ENCODE measurements at places on chromosomes 5 and 9.

DNA sequence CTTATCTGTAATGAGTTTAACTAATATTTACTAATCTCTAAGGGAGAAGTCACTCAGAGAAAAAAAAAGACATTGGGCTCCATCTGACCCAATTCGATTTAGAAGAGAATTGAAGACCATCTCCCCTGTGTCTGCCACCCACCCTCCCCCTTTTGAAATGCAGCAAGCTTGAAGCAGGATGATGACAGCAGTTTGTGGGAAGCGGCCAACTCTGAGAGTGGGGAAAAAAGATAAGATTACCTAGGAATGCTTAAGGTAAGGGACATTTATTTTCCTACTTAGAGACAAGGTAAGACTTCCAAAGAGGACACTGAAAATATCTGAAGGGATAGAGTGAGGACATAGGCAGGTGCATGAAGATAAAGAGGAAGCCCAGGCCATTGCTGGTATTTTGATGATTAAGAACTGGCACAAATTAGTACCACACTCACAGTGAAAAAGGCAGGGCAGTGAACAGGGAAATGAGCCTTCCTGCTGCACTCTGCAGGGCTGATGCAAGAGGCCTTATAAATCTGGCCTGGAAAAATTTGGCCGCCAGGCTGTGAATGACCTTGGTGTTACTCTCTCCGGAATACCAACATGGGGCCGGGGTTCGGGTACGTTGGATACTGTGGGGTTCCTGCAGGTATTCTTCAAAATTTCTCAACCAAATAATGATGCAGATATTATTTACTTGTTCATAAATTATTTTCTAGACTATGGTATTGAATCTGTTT is 42.3 kb downstream of the HTR1A start:
- no peak for DNase-seq

- DNase-seq: no peak
These were observed 379.5 kb downstream of the CDH18 start for GRCh38 chr5:19608444-19609002.

GRCh38 chr5:133801955-133802751 is 166.3 kb downstream of the C5orf15 start:
- no peak for DNase-seq

DNA sequence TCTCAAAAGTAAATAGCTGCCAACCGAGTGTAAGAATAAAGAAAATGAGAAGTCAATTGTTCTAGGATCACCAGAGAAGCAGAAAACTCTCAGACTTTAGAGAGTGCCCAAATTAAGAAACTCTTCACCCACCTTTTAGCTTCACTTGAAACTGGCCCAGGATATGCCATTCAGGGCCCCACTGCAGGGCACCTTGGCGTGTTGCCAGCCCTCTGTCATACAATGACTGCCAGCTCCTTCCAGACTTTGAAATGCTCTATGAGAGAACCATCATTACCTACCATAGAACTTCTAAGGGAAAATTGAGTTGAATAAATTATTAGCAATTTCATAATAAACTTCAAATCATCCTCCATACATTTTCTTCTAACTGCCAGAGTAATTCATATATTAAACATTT is 240.5 kb downstream of the CETN3 start:
- DNase-seq: no peak

DNA sequence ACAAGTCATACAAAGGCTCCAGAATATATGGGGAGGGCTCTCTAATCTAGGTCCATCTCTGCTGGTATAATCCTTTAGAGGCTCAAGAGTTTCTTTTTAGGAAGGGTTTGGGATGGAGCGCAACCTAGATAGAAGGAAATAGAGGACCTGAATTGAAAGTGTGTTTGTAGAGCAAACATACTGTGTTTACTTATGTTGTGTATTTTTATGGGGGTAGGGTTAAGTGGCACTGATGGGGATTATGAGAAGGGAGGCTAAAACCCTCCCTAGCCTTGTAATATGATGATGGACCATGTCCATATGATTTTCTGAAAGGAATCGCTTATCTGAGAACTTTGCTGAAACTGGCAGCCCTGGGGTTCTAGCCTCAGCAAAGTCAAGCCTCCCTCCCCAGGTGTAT is 4.4 kb upstream of the ELL2 start:
- no peak for DNase-seq

DNA sequence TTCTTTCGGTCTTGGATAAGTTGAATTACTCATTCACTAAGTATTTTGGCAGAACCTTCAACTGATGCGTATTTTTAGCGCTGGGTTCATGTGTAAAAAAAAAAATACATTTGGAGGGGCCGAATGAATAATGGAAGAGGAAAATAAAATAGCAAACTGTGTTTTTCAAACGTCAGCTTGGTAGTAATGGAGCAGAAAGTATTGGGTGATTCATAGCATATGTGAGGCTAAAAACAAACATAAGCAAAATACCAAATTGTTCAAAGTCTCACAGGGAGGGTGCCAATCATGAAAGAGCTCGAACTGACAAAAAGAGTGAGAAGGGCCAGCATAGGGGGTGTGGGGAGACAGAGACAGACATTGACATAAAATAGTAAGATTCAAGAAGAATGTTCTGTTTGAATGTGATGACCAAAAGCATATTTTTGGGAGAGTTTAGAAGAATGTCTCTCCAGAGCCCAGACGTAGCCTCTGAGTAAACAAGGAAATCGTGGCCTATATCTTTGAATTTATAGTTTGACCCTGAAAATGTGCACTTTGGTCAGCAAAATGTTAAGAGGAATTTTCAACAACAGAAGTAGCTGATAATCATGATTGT is 174.9 kb upstream of the HMHB1 start:
- DNase-seq: no peak

DNA sequence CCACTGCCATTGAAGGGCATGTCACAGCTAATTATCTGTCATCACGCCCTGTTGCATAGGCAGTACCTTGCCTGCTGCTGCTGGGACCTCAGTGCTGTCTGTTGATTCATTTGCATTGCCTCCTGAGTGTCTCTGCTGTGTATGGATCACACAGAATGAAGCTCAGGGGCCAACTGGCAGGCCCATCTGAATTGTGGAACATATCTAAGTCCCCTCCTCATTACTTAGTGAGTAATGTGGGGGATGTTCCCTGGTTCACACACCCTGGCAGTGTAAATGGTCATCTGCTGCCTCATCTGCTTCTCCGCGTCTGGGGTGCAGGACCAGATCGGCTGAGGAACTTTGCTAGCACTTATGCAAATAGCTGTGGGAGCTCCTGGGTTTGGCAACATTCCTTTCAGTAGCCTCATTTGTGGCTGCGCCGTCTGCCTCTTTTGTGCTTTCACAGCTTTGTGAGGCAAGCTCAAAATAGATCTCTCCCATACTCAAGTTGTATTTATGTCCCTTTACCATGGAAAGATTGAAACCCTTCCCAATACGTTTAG is 25.4 kb downstream of the TYRP1 start:
- DNase-seq: no peak

GRCh38 chr5:54663866-54664265 is 146.3 kb downstream of the SNX18 start:
- no peak for DNase-seq

DNA sequence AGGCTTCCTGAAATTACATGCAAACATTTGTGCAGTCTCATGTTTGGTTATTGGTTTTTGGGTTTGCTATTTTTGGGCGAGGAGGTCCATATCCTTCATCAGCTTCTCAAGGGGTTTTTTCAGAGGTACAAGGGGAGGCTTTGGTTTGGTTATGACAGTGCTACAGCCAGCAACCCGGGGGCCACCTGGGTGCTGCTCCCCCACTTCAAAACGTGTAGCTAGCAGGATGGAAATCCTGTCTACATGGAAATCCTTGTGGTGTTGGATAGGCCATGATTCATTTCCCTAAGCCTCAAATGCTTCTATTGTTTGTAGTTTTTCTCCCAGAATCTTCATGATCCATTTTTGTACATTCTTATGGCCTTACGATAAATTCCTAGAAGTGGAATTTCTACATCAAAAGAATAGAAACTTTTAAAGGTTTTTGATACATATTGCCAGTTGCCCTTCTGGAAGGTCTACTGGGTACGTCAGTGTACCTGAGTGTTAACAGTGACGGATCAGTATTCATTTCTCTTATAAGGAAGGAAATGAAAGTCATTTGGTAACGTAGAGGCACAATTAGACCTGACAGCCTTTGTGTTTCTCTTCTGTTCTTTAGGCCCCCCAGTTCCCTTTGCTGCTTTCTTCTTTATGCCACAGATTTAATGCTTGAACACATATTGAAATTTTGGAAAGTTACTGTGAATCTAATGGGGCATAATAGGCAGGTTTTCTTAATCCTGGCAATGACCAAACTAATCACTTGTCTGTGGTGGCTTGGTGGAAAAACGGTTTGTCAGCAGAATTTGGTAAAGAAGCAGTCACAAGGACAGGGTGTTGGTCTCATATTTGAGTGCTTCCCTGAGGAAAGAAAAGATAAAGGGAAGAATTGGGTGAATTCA is 69.7 kb upstream of the ABL1 start:
- no peak for DNase-seq

DNA sequence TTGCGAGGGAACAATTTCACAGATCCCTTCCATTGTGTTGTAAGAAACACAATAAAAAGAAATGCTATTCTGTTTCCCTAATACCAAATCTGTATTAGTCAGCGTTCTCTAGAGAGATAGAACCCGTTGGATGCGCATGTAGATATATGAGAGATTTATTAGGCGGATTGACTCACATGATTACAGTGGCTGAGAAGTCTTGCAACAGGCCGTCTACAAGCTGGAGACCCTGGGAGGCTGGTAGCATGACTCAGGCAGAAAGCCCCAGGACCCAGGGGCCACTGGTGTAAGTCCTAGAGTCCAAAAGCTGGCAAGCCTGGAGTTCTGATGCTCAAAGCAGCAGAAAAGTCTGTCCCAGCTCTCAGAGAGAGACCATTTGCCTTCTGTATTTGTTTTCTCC is 18.4 kb upstream of the IL17B start:
- no peak for DNase-seq

DNA sequence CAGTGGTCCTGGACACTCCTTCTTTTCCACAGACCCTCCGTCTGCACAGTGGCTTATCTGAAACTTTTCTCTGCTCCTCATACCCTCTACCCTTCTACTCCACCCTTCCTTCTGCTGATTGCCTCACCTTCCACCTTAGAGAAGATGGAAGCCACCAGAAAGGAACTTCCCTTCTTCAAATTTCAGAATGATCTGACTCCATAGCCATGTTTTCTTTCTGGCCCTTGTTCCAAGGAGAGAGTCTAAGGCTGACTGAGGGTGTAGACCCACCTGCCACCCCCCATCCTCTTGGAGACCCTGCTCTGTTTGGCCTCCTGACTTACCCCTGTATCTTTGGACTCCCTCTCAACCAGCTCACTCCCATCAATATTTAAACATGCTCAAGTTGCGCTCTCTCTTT is 7.4 kb downstream of the SNX30 start:
- DNase-seq: no peak

GRCh38 chr9:82894961-82895821 is 167.8 kb downstream of the RASEF start:
- DNase-seq: no peak

DNA sequence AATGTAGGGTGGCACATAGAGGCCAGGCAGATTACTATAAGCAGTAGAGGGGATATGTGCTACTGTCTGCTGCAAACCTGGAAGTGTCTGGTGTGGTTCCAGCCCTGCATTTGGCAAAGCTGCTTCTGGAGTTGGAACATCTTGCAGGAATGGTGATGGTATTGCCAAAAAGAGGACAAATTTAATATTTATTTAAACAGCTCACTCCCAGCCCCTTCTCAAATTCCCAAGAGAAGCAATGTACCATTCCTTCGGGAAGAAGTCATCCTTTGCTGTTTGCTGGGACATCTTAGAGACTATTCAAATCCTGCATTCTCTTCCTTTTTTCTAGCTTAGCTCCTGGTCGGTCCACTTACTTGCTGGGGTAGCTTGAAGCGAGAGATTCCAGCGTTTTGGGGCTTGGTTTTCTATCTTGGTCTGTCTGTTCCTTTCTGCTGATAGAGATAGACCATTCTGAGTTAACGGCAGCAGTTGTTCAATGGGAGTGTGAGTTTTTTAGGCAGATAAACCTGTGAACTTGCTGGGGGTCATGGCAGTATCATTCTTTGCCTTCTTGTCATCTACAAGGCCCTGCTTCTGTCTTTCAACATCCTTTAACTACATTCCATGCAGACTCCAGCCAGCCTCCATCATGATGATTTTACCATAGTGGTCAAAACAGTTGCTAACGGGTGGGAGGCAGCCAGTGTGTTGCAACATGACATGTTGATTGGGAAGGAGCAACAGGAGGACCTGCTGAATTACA is 69.9 kb downstream of the RCL1 start:
- no peak for DNase-seq

DNA sequence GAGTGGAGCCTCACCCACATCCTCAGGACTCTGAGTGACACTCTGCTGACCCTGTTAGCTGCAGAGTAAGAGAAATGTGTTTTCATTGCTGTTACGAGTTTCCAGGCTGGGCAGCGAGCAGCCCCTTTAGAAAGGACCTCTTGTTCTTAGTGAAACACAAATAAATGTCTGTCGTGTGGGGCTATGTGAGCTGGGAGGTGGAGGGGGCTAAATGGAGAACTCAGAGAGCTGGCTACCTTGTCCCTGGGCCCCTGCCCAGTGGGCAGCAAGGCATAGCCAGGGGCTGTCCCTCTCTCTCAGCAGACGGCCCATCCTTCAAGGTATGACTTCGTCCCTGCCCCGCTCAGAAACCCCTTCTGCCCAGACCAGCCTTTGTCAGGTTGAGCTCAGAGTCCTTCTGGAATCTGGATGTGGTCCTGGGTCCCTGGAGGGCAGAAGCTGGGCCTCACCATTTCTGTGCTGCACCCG is 10.2 kb downstream of the DCANP1 start:
- no peak for DNase-seq

- DNase-seq: no peak
These were observed 125.3 kb downstream of the SLC24A2 start for GRCh38 chr9:19663570-19663969.

GRCh38 chr9:88651682-88652633 is 117.0 kb downstream of the NXNL2 start:
- no peak for DNase-seq

DNA sequence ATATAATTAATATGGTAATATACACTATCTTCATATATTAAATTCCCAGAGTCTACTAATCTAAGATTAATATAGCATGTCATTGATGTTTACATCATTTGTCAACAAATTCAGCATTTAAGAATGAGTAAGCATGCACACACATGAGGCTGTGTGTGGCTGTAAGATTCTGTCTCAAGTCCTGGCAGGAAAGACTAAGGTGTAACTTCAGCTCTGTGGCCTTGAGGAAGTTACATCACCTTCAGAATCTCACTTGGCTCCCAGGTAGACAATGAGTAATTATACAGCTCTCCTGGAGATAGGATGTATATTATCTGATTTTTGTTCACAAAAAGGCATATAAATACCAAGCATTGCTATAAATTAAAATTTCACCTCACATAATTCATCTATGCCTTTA is 119.4 kb upstream of the IQGAP2 start:
- no peak for DNase-seq

- DNase-seq: no peak
These were observed 25.0 kb upstream of the AUH start for GRCh38 chr9:91386765-91387164.

- no peak for DNase-seq
These were observed 27.9 kb upstream of the RECK start for GRCh38 chr9:36008774-36009300.

GRCh38 chr9:112396872-112397271 is 17.0 kb downstream of the HSDL2 start:
- DNase-seq: no peak

All from iPS DF 19.7 (cell line).